ENCODE measurements at places on chromosomes 5 and 9.
A peak's percentile ranks its signal among the peaks of the same experiment; 100 is the strongest.

DNA sequence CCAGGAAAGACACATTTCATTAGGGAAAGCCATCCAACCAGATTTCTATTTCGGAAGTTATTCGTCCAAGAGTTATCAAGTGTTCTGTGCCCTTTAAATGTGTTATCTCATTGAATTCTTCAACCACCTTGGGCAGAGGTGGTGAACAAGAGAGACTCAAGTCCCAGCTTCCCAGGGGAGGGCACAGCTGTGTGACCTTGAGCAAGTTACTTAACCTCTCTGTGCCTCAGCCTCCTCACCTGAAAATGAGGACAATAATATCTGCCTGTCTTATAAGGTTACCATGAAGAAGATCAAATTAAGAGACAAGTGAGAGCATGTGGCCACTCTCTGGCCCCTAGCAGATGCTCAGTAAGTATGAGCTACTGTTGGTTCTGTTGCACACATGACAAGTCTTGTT, 37.4 kb downstream of the WHRN start:
- DNase-seq, result no peak

DNA sequence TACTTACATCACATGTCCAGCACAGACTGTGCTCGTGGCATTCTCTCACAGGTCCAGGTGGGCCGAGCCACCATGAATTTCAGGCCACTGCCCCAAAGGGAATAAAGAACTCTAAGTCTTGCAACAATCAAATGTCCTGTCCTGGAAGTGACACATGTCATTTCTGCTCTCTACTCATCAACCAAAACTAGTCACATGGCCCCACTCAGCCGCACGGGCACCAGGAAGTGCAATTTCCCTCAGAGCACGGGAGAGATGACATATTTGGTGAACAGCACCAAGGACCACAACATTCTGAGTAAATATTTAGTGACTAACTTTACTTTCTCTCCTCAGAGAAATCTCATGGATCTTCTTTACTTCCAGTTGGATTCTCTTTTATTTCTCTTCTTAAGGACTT, 131.1 kb upstream of the TUT7 start:
- no peak for DNase-seq

DNA sequence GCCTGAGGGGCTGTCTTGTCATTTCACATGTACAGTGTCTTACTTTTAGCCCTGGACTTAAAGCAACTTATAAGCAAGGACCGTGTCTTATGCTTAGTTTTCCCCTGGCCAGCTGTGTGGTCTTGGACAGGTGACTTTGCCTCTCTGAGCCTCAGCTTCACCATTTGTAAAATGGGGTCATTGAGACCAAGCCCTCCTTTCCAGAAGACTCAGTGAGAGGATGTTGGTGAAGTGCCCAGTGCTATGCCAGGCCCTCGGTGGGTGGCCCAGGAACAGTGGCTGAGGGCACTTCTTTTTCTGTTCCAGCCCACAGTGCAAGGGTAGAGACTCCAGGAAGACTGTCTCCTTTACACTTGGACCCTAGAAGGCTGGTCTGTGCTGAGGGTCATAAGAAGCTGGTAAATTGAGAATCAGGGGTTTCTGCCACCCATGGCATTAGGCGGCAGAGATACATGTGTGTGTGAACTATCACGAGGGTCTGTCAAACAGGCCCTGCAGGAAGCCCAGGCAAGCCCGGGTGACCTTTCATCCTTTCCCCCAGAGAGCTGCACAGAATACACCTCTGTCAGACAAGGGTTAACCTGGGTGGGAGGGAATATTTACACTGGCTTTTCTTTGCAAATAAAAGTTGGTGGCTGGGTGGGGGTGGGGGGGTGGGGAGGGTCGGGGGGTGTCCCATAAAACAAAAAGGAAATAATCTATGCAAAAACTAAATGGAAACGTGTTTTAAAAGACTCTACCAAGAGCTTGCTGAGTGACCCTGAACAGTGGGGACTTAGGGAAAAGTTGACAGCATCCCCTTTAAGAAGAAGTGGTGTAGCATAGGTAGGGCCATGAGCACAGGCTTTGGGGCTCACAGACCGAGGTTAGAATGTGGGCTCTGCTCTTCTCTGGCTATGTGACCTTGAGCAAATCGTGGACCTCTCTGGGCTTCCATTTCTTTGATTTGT, 20.4 kb upstream of the KIF12 start:
- DNase-seq, result no peak

- peak; percentile 15 for DNase-seq
Observed at GRCh38 chr5:41636605-41637004, 126.2 kb upstream of the PLCXD3 start.

GRCh38 chr9:68545033-68545705, 4.5 kb upstream of the TMEM252 start:
- DNase-seq, result no peak

DNA sequence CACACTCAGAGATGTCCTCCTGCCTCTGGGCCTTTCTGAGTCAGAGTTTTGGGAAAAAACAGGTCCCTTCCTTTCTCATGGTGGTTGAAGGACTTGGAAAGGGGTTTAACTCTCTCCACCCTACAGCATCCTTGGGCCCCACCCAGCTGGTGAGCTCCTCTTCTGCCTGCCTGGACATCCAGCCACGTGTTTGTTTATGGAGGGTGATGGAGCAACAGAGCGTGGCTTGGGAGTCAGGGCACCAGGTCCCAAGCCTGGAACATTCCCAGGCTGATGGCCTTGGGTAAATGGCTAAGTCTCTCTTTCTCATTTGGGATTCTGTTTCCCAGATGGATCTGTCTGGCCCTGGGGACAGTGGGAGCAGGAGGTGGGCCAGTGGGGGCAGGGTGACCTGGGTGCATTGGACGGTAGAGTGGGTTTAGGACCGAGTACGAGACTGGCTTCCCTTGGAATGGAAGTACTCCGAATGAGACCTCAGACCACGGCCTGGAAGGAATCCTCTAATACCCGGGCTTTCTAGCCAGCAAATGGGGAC, 141.1 kb upstream of the IRX2 start:
- no peak for DNase-seq

GRCh38 chr9:111176511-111176910, 138.2 kb upstream of the LPAR1 start:
- DNase-seq, result no peak

- no peak for DNase-seq
Observed at GRCh38 chr5:141362719-141363118, 1.2 kb upstream of the PCDHGA5 start.

- no peak for DNase-seq
Observed at GRCh38 chr9:114895521-114895991, 34.8 kb downstream of the TNFSF8 start.

- DNase-seq, result no peak
Observed at GRCh38 chr5:72940082-72940481, 15.8 kb upstream of the FCHO2 start.

DNA sequence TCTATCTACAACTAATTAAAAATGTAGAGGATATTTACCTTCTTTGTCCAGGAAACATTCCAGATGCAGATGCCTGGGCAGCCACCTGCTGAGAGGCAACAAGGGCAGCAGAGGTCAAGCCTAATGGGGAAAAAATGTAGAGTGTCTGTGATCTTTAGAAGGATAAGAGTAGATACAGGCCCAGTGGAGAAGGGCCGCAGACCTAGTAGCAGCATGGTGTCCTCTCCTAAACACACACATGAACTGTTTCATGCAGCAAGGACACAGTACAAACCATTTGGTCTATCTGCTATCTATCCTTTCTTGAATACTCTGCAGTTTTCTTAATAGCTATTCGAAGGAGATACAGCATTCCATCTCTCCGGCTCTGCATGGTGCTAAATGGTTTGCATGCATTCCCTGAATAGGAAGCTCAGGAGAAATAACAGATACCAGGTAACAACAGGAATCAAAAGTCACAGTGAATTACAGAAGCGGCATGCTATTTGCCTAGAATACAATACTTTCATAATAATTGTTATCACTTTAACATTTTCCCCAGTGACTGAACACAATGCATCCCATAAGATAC, 107.3 kb downstream of the ZNF608 start:
- no peak for DNase-seq

DNA sequence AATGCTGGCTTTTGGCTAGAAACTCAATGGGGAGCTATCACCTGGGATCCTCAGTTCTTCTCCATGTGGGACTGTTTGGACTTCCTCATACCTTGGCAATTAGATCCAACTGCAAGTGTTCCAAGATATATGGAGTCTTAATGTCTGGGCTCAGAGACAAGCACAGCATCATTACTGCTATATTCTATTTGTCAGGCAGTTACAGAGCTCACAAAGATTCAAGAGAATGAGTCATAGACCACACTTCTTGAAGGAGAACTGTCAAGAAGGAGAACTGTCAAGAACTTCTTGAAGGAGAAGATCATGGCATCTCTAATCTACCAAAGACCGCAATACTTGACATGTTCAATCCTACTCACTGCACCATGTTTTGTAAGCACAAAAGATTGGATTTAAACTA, 106.8 kb upstream of the NREP start:
- DNase-seq, result no peak

- DNase-seq, result no peak
Observed at GRCh38 chr5:170278611-170279458, 18.7 kb downstream of the LCP2 start.

- DNase-seq, result no peak
Observed at GRCh38 chr5:59591162-59591561, 302.4 kb downstream of the PDE4D start.

GRCh38 chr5:74232276-74232675, 408.3 kb downstream of the ENC1 start:
- DNase-seq, result peak; percentile 46

- DNase-seq, result no peak
Observed at GRCh38 chr5:178304761-178305645, 72.4 kb upstream of the PHYKPL start.

GRCh38 chr9:107638521-107639310, 149.1 kb upstream of the KLF4 start:
- peak; percentile 69 for DNase-seq

DNA sequence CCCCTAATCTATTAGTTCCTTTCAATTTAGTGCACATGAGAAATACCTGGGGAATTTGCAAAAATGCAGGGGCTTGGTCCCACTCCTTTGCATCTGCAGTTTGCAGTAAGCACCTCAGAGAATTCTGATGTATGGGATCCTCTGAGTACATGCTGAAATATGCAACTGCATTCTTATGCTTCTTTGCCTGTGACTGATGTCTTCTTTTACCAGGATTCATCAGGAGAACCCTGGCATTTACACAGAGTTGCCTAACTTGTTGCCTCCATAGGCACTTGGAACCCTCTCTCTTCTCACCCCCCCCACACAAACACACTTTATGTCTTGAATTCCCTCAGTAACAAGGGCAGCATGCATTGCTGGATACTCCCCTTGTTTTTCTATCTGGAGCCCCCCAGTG, 173.1 kb downstream of the KDM4C start:
- DNase-seq, result peak; percentile 36

- no peak for DNase-seq
Observed at GRCh38 chr9:85079349-85079748, 409.8 kb downstream of the NTRK2 start.

GRCh38 chr5:74382123-74382855, 258.2 kb downstream of the ENC1 start:
- no peak for DNase-seq

DNA sequence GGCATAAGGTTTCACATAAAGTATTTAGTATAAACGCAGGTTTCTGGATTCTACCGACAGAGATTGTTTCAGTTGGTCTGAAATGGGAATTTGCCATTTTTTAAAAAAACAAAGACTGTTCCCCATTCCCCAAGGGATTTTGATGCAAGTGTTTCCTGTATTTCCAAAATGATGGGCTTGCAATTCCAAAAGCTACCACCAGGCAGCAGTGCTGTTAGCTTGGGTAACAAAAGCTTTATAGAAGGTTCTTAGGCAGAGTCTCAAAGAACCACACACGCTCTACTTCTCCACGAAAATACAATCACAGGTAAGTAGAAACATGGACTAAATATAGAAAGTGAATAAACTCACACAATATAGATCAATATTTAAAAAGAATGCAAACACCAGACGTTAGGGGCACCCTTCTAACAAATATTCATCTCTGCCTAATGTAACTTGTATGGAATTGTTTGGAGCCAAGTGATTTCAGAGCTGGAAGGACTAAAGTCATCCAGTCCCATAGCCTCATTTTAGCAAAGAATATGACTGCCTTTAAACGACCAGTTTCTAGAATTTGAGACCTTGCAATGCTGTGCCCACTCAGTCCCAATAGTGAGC, 154.3 kb downstream of the SPOCK1 start:
- DNase-seq, result peak; percentile 49

DNA sequence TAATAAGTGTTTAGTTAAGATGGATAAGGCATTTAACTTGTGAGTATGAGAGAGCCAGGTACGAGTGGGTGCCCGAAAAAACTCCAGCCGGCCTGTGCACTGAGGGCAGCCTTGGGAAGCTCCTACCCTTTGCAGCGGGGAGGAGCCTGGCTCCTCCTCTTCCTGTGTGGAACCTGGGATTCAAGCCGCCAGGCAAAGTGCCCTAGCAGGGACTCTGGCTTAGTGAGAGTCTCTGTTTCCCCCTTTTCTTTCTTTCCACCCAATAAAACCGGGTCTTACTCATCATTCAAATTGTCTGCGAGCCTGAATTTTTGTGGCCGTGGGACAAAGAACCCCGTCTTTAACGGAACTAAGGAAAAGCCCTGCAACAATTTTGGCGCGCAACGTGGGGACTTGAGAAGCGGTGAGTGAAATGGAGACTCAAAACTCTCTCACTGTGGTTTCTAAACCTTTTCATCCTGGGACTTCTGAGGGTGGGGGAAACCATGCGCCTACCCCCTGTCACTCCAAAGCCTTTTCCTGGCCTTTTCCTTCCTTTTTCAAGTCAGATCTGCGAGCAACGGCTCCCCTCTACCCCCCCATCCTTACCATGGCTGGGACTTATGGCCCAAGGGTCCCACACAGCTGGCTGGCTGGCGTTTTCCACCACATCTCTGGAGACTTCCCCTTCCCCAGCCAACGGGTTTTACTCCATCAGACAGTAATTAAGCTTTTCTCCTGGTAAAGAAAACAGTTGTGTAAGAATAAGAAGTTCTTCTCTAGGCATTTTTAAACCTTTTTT, 535.7 kb upstream of the ACO1 start:
- DNase-seq, result no peak

DNA sequence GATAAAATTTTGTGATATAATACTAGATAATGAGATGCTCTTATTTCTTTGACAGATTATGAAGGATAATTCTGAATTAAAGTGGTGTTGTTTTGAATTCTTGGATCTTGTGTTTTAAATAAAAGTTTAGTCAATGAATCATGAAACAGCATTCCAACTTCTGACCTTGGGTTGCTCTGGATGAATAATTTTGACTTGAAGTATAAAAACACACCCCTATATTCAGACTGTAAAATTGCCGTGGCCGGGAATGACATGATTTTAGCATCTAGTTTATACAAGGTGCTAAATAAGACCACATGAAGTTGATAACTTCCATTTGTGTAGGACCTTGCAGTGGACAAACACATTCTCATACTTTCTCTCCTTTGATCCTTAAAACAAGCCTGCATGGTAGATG, 67.2 kb upstream of the DAP start:
- no peak for DNase-seq

DNA sequence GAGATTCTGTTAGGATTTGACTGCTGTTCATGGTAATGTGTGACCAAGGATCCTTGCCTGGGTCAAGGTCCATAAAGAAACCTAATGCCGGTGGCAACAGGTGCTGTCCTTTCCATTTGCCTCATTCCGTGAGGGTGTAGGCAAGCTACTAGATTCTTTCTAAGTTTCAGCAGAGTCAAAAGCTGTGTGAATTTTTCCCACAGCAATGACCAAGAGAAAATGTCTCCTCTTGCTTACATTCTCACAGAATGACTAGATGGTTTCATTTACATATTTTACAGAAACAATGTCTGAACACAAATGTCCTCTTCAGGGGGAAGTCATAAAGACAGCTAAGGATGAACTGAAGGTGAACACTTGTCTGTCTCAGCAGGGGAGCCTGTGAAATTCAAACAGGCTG, 75.3 kb upstream of the SV2C start:
- DNase-seq, result no peak

GRCh38 chr9:134595014-134595413, 46.6 kb upstream of the COL5A1 start:
- no peak for DNase-seq
